ENCODE measurements at places on chromosomes 1 and 21.

- DNase-seq, result no peak
- H3K4me1 ChIP-seq, result no peaks in the 10 kb centered on the region
- no peak overlapping the region for H3K27ac ChIP-seq
- no peak overlapping the region for H3K4me3 ChIP-seq
Measured at GRCh38 chr1:28180306-28181305, 4.1 kb upstream of the PTAFR start.

DNA sequence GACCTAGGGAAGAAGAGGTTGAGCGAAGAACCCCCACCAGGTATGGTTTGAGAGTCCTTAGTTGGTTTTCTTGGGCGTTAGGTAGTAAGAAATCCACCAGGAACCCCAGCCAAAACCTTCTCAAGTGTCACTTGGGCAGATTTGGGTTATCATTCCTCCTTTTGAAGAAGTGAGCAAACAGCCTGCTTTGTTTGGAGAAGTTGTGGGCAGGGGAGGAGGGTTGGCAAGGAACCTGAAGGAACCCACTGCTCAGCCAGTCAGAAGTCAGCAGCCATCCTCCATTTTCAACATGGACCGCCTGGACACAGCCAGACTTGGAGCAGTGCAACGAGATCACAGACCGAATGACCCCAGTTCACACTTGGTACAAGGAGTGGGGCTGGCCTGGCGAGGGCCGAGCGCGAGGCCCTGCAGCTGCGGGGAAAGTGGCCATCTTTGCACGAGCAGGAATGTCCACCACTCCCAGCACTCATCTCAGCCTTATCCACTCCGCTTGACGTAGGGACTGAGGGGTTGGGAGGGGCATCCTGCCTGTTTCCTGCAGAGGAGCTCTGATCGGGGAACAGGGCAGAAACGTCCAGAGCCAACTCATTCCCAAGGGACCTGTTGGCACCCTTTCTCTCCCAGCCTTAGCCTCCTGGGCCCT lies 7.2 kb downstream of the ADPRS start:
- no peak for DNase-seq
- H3K27ac ChIP-seq, result no peak overlapping the region
- H3K4me3 ChIP-seq, result no peak overlapping the region
- H3K36me3 ChIP-seq, result peaks cover 55% of the 10 kb centered on the region
- peaks cover 8% of the 10 kb centered on the region for H3K4me1 ChIP-seq

GRCh38 chr1:6239213-6239752 lies 3.5 kb upstream of the ICMT start:
- no peak for DNase-seq
- H3K27me3 ChIP-seq, result peaks cover 32% of the 10 kb centered on the region
- no peaks in the 10 kb centered on the region for H3K36me3 ChIP-seq

DNA sequence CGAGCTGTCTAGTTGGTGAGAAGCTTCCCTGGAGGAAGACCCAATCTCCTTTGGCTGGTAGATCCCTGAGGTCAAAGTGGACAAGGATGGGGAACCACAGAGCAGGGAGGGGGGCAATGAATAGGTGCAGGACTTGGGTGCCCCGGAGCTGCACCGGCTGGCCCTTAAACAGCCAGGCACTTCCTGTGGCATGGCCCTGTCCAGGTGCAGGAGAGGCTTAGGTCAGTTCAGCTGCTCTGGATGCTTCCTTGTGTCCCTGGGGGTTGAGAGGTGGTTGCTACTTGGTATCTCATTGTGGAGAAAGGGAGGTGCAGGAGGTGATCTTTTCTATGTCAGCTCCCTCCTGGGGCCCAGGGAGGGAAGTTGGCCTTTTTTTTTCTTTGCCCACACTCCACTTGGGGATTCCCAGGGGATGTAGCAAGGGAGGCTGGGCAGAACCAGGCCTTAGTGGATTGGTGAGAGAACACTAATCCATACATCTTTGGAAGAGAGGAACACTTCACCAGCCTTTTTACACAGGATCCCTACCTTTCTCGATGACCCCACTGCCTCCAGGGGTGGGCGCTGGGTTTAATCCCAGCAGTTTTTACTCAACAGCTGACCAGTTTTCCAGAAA lies 1.2 kb upstream of the ST3GAL3 start:
- peaks cover 31% of the 10 kb centered on the region for H3K36me3 ChIP-seq
- H3K27ac ChIP-seq, result no peak overlapping the region
- no peaks in the 10 kb centered on the region for H3K27me3 ChIP-seq
- DNase-seq, result no peak
- peaks cover 6% of the 10 kb centered on the region for H3K4me1 ChIP-seq
- H3K4me3 ChIP-seq, result no peak overlapping the region

- no peak overlapping the region for H3K27ac ChIP-seq
- H3K36me3 ChIP-seq, result no peaks in the 10 kb centered on the region
- no peak overlapping the region for H3K4me3 ChIP-seq
- no peak for DNase-seq
- no peaks in the 10 kb centered on the region for H3K4me1 ChIP-seq
Measured at GRCh38 chr1:21050031-21050430, 126.7 kb downstream of the EIF4G3 start.
